Umbilical cord (tissue), 2 donors: ENCODE measurements at places on chromosomes 6 and 20. TPM values are rescaled to one million over a fixed set of nuclear protein-coding genes. Genes with fewer than 3 reads are reported as not detected.

GRCh38 chr20:44646023-44646640 lies 5.4 kb downstream of the ADA start:
- no peak for DNase-seq

- peak; percentile 69 for DNase-seq
Observed at GRCh38 chr6:75230484-75231325, 12.9 kb downstream of the COX7A2 start.

- DNase-seq = no peak
Observed at GRCh38 chr6:170076466-170077165, 214.3 kb downstream of the DLL1 start.

DNA sequence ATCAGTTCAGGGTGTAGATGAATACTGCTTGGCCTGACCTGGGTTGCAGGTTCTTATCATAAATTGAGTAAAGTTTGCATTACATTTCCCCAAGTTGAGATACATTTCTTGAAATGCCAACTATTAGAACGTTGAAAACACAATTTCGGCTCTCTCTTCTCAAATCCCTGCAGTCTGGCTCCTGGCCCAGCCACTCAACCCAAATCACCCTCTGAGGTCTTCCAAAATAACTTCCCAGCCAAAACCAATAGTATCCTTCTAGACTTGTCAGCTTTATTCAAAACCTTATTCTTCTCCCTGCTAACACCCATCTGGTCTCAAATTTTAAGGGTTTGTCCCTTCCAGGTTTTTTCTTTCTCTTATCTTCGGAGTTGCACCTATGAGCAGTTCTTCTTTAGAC lies 263.6 kb downstream of the EYA4 start:
- DNase-seq = peak; percentile 19

MYBL2 gene
- total RNA-seq = 0.24 TPM

C20orf204 gene
- 1.2 TPM for total RNA-seq

TMC2 gene
- 1.4 TPM for total RNA-seq
